Glutamatergic neuron (in vitro differentiated cells): ENCODE measurements at places on chromosomes 6 and 20. TPM values are rescaled to one million over a fixed set of nuclear protein-coding genes. Genes with fewer than 3 reads are reported as not detected.

XKR7 gene
- total RNA-seq, result 284 TPM

SGK1 gene
- total RNA-seq, result 6.3 TPM

BPIFB4 gene
- not detected for total RNA-seq

GRCh38 chr6:142781129-142781528 is 163.8 kb downstream of the HIVEP2 start:
- H3K4me3 ChIP-seq, result no peak overlapping the region
- no peak overlapping the region for H3K27ac ChIP-seq
- H3K36me3 ChIP-seq, result no peaks in the 10 kb centered on the region

- no peaks in the 10 kb centered on the region for H3K36me3 ChIP-seq
- H3K27ac ChIP-seq, result no peak overlapping the region
- H3K4me3 ChIP-seq, result no peak overlapping the region
- no peak for DNase-seq
- peaks cover 36% of the 10 kb centered on the region for H3K4me1 ChIP-seq
These were observed 596.8 kb upstream of the JAG1 start for GRCh38 chr20:11270566-11270965.

DNA sequence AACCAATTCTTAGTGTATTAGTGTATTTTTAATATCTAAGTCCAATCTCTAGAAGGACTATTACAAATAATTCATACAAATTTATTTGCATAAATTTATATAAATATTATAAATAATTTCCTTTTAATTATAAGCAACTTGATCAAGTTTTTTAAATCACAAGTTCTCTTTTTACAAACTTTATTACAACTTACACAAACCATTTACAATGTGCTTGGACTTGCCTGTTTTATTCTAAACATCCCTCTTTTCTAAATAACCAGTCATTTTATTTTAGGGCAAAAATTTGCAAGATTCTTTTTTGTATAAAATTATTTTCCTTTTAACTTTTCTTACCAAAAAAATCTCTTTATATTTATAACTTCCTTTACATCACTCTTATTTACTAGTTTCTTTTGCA is 83.5 kb upstream of the SYNCRIP start:
- H3K4me1 ChIP-seq, result no peaks in the 10 kb centered on the region
- no peaks in the 10 kb centered on the region for H3K27me3 ChIP-seq
- no peak overlapping the region for H3K27ac ChIP-seq
- no peak overlapping the region for H3K4me3 ChIP-seq
- peaks cover 3% of the 10 kb centered on the region for H3K36me3 ChIP-seq
- DNase-seq, result no peak

DNA sequence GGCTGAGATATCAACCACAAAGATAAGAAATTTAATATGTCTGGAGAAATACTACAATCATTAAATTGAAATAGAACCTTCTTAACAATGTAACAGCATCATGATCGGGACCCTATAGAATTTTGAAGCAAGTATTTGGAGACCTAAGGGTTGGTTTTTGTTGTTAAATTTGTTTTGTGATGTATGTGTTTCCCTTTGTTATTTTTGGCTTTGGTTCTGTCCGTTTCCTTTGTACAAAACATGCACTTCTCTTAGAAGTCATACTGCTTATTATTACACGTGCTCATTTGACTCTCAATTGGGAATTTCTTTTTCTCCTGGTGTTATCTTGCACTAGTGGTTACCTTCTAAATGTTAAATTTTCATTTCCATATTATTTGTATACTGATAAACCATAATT is 4.0 kb upstream of the PLN start:
- H3K36me3 ChIP-seq, result no peaks in the 10 kb centered on the region
- H3K4me1 ChIP-seq, result no peaks in the 10 kb centered on the region
- no peak overlapping the region for H3K27ac ChIP-seq
- H3K27me3 ChIP-seq, result no peaks in the 10 kb centered on the region

- H3K4me1 ChIP-seq, result no peaks in the 10 kb centered on the region
- no peak overlapping the region for H3K27ac ChIP-seq
- no peak overlapping the region for H3K4me3 ChIP-seq
- no peak for DNase-seq
These were observed 85.6 kb upstream of the SSTR4 start for GRCh38 chr20:22949331-22950109.

- H3K27ac ChIP-seq, result peak overlapping the region; percentile 46
- H3K36me3 ChIP-seq, result no peaks in the 10 kb centered on the region
- no peaks in the 10 kb centered on the region for H3K27me3 ChIP-seq
- DNase-seq, result no peak
- peaks cover 55% of the 10 kb centered on the region for H3K4me1 ChIP-seq
- H3K4me3 ChIP-seq, result no peak overlapping the region
These were observed 2.6 kb downstream of the UBE2V1 start for GRCh38 chr20:50110141-50111047.

DNA sequence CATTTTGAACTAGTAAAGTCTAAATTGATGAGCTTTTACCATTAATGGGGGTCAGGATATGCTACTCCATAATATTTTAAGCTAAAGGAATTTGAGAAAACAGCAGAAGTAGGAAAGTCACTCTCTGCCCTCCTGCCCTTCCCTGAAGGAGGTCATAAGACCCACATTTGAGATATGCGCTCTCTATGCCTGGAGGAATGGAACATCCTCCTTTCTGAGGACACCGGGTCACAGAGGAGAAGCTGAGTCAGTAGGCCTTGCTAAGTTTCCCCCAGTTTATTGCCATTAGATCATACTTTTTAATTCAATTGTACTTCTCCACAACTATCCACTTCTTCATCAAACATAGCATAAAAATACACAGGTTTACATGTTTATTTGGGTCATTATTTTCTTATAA is 40.3 kb downstream of the AKAP7 start:
- no peaks in the 10 kb centered on the region for H3K36me3 ChIP-seq
- H3K27me3 ChIP-seq, result no peaks in the 10 kb centered on the region
- DNase-seq, result no peak
- no peak overlapping the region for H3K4me3 ChIP-seq
- H3K27ac ChIP-seq, result no peak overlapping the region
- no peaks in the 10 kb centered on the region for H3K4me1 ChIP-seq
